ENCODE measurements at places on chromosomes 6 and 20. TPM values are rescaled to one million over a fixed set of nuclear protein-coding genes. Genes with fewer than 3 reads are reported as not detected.

The SNPH gene
- 2.9 TPM for total RNA-seq

The TP53TG5 gene
- total RNA-seq: not detected

The HLA-DOA gene
- total RNA-seq: not detected

The NKX2-2 gene
- not detected for total RNA-seq
